ENCODE measurements at places on chromosomes 13 and 19.

DNA sequence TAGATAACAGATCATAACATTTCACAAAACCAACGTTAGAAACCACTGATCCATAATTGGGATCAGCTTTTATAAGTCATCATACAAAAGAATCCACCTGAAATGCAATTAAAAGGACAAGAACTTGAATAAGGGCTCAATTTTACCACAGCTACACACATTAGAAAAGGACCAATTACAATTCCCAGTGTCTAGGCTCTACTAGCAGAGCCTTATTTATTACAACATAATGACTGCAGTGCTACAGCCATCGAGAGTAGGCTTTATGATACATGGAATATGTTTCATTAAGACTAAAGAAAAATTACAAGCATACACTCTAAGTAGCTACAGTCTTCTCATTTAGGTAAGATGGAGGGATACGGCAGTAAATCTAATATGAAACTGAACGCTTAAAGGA is 2.9 kb downstream of the RBM26 start:
- DNase-seq = no peak

DNA sequence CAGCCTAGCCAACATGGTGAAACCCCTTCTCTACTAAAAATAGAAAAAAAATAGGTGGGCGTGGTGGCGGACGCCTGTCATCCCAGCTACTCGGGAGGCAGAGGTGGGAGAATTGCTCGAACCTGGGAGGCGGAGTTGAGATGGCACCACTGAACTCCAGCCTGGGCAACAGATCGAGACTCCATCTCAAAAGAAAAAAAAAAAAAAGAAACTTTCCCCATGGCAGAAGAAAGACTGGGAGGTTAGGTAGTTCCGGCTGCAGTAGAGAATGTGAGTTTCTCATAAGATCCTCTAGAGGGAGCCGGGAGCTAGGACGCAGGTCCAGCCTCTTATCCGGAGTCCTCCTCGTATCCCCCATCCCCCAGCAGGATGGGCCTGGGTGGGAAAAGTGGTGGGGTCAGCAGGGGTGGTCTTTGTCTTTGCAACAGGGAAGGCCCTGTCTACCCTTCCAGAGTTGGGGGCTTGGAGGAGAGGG is 13.2 kb upstream of the CREB3L3 start:
- DNase-seq = peak; percentile 58

DNA sequence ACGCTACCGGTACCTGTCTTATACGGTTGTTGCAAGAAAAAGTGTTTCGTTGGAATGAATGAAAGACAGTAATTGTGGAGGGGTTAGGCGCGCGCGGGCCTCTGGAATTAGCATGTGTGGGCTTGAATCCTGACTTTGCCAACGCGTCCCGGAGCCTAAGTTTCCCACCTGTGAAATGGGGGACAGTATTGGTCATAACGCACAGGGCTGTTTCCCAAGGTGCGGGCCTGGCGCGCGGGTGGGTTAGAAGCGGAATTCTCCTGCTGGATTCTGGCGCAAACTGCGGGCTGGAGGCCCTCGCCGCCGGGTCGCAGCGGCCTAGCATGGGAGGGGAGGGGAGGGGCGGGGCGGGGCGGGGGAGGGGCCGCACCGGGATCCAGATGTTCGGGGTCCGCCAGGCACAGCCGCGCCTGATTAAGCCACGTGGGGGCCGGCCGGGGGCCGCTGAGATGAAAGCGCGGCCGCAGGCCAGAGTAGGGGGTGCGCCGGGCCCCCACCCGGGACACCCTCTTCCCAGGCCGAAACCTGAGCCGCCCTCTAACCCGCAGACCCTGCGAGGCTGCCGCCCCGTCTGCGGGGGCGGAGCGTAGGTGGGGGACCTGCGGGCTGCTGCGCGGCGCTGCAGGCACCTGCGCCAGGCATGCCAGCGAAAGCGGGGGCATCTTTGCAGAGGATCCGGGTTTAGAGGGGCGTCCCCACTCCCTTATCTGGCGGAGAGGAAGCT is 1.2 kb upstream of the TMEM59L start:
- no peak for DNase-seq

- DNase-seq = peak; percentile 58
Measured at GRCh38 chr19:32363175-32363574, 17.8 kb downstream of the ZNF507 start.
